ENCODE measurements at places on chromosomes 4 and X. TPM values are rescaled to one million over a fixed set of nuclear protein-coding genes. Genes with fewer than 3 reads are reported as not detected.

- no peak for DNase-seq
Observed at GRCh38 chrX:40807384-40807783, 72.0 kb upstream of the MED14 start.

DNA sequence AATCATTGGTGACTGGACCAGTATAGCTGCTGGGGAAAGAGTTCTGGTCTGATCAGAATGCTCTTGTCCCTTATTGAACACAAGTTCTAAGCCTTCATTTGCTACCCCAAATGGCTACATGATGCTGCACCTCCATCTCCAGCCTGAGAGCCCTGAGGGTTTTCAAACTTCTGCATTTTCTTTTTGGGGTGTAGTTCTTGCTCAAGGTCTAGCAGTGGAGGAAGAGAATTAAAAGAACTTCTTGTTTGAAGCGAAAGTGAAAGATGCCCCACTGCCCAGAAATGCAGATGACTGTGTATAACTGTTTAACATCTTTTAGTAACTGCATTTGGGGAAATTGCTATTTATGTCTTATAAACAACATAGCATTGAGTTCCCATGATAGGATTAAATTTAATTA is 38.5 kb downstream of the LAMTOR3 start:
- DNase-seq = no peak

DNA sequence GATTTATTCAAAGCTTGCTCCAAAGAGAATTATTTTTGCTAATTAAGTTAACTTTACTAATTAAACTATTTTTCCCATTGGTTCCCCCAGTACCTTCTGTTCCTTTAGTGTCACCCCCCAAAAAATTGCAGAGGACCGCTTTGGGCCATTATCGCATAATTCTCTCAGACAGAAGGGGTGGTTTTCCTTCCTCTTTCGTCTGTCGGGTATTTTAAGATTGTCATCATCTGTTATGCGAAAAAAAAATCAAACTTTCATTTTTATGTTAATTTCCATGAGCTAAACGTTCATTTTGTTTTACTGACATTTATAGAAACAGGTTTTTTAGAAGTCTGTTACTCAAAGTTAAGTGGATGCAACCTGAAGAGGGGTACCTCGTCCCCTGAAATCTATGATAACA is 76.2 kb upstream of the DDX3X start:
- no peak for DNase-seq

- DNase-seq = no peak
Observed at GRCh38 chr4:123113155-123113554, 190.8 kb upstream of the NUDT6 start.

DNA sequence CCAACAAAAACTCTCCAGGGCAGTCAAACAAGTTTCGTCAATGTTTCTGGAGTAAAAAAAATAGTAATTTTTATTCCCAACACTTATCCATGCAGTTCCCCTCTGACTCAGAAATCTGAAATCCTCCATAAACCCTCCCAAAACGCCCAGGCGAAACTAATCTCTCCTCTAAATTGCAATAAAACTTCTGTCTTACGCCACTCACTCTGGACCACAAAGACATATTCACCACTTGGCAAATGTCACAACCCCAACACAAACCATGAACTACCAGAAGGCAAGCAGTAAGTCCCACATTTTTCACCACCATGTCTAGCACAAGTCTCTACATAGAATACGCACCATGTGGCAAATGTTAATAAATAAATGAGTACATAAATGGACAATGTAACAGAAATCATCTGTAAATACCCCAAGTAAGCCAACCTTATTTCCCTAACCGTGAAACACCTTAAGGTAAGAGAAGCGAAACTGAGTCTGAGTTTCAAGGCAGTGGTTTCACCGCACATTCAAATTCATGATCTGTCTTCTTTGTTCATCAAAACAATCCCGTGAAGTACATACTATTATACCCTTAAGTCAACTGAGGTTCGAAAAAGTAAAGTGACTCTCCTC is 1.6 kb downstream of the PAPSS1 start:
- peak; percentile 57 for DNase-seq

DNA sequence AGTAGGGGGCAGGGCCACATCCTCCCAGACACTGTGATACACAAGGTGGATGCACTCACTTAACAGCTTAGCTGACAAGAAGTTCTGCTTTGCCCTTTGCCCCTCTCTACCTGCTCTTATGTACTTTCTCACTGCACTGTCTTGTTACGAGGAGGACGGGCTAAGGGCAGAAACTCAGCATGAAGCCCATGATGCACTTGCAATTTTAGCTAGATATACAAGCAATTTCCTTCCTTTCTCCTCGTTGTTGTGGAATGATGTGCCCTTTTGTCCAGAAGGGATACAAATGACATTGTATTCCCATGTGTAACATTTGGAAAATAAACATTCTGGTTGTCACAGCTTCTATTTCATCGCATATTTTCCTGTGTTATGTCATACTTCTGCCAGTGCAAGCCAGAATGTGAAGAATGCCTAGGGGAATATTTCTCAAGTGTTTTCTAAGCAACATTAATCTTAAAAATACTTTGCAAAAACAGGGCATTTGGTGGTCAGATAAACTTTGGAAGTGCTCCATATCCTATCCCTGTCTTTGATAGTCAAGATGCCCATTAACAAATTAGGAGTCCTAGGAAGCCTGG is 47.2 kb downstream of the MAOA start:
- peak; percentile 5 for DNase-seq

DNA sequence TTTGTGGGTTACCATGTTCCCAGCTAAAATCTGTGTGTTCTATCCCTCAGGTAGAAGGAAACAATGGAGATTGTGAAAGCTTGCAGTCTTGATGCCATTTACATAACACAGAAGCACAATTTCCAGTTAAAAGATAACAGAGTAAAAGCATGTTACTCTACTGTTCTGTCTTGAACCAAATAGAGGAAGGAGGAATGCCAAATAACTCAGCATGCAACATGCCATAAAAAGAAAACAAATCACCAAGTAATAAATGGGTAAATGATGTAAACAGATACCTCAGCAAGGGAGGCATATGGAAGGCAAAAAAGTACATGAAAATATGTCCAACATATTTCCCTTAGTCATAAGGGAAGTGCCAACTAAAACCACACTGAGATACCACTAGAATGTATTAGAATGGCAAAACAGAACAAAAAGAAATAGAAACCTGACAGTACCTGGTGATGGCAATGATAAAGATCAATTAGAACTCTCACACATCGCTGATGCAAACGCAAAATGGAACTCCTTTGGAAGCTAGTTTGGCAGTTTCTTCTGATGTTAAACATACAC is 502.6 kb upstream of the HS3ST1 start:
- no peak for DNase-seq

GRCh38 chrX:23786268-23786815 is 3.4 kb downstream of the SAT1 start:
- no peak for DNase-seq

DNA sequence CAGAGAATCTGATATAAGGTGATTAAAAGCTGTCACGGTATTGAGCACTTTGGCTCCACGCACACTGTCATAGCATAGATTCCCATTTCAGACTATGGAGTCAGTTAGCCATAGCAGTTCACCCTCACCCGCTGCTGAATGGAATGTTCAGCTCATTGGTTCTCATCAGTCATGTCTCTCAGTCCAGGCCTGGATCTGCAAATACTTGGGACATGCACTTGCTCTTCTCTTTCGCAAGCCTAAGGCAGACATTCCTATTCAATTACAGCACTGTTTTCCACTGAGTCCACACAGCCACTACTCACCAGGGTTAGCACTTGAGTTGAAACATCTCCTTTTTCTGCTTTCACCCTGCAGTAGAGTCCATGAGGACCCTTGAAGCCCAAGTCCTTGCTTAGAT is 30.6 kb upstream of the SCML1 start:
- peak; percentile 81 for DNase-seq

GRCh38 chrX:149284616-149285015 is 220.5 kb downstream of the IDS start:
- DNase-seq = no peak

- peak; percentile 88 for DNase-seq
Observed at GRCh38 chr4:152032722-152033131, 271.9 kb upstream of the GATB start.

DNA sequence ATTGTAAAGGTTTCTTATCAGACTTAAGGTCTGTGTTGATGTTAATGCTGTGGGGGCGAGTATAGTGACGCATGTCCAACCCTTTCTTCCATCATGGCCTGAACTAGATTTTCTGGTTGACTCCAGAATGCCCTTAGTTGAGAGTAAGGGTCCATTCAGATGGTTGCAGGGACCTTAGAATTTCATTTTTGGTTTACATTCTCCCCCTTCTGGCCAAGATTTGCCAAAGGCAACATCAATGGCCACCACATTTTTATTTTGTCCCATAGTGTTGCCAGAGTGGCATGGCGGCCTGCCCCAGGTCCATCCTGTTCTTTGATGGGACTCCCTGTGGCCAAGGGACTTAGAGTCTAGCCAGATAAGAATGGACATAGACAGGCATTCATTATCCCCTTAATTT is 368.5 kb downstream of the GPM6A start:
- no peak for DNase-seq

DNA sequence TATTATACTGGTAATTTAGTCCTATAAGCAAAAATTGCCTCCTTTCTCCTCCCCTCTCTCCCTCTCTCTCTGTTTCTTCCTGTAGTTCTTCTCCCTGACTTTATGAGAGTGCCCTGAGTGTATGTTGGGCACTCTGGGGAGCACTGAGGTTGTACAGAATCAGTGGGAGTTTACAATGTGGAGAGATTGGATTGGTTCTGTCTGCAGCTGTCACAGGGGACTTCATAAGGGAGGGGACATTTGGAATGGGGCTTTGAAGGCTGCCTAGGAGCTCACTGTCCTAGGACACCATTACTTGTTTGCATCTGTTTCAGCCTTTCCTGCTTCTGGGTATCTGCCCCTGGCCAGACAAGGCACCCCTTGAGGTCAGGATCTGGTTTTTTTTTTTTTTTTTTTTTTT is 22.9 kb downstream of the SH3TC1 start:
- DNase-seq = no peak

DNA sequence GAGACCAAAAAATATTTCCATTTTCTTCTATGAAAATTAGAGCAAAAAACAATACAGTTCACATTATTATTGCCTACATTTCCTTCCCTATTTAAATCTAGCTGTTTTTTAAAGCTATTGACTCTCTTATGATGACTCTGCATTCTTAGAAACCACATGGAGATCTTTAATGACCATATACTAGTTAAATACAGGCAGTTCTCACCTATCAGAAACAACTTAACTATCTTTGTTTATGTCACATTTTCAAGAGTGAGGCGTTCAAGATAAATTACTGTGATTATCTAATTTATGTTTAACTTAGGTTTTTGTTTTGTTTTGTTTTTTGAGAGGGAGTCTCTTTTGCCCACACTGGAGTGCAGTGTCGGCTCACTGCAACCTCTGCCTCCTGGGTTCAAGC is 3.0 kb downstream of the CISD2 start:
- no peak for DNase-seq

DNA sequence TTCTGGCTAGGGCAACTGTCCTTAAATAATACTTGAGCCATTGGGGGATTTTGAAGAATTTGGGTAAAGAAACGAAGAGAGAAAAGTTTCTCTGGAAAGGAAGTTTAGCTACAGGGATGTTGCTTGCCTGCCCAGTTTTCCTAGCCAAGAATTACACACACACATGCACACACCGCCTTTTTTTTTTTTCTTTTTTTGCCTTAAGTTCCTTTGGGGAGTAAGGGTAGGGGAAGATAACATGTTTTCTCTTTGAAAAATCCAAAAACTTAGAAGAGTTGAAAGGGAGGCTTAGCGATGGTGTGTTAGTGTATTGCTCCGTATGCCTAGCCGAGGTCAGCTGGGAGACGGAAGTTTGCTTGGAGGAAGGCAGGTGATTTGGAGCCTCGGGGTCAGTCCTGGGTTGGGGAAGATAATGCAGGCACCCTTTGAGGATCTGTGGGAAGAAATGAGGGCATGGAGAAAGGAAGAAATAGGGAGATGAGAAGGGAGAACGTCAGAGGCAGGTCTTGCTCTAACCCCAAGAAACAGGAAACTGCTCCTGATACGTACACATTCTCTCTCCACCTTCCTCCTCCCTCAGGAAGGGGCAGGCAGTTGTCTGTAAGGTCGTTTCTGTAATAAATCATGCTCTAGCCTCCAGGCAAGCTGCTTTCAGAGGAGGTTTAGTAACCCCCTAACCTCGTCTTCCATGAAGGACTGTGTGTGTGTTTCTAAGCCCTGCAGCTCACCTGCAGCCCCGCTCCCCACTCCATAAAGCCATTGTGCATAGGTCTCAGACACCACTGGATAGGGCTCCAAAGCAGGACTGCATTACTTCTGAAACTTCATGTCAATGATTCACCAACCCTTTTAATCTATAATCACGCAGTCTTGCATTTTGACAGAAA is 10.5 kb downstream of the KLF3 start:
- no peak for DNase-seq

FAM47A gene
- not detected for total RNA-seq

TMPRSS11F gene
- total RNA-seq = not detected

TMPRSS11B gene
- not detected for total RNA-seq

Data from HFFc6 (cell line).